ENCODE measurements at places on chromosomes 6 and 20.
A peak's percentile ranks its signal among the peaks of the same experiment; 100 is the strongest.

DNA sequence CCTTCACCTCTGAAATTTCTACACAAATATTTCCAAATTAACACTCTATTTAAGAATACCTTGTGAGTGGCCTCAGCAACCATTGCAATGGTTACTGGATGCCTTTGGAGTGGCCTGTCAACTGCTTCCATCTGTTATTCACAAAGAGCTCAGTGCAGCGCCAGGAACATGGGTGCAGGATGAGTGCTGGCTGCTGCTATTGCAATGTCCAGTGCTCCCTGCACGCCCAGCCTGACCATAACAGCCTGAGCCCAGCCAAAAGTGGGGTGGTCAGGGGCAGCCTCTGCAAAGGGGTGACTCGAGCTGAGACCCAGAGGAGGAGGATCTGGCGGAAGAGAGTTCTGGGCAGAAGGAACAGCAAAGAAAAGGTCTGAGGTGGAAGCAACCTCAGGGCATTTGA is 18.4 kb downstream of the CASS4 start:
- DNase-seq: no peak

DNA sequence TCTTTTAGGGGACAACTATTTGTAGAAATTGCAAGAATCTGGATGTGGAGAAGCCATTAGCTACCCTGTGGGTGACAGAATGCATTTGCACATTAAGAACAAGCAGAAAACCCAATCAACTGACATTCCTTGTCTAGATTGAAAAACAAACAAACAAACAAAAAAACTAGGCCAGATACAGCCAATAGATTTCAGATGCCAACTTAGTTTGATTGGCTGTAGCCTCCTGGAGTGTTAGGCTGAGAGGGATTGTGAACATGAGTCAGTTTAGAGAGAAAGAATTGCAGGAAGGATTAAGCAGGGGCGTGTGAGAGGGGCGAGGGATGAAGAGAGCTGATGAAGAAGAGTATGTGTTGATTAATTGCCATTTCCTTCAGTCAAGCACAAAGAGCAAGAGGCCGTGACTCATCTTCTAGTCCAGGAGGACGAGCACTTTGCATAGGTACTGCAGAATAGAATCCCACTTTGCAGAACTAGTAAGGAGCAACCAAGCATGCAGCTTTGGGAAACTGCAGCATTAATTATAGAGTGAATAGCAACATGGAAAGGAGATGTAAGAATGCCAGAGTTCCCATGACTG is 188.0 kb upstream of the RAB32 start:
- DNase-seq: no peak

GRCh38 chr20:11328839-11329238 is 588.9 kb upstream of the BTBD3 start:
- no peak for DNase-seq

- DNase-seq: no peak
Measured at GRCh38 chr6:36851149-36851614, 11.9 kb upstream of the CPNE5 start.

- no peak for DNase-seq
Measured at GRCh38 chr6:143399176-143399575, 51.3 kb downstream of the ADAT2 start.

- DNase-seq: no peak
Measured at GRCh38 chr20:4637081-4637797, 84.5 kb upstream of the PRND start.

GRCh38 chr20:3032624-3033023 is 10.8 kb upstream of the GNRH2 start:
- no peak for DNase-seq

DNA sequence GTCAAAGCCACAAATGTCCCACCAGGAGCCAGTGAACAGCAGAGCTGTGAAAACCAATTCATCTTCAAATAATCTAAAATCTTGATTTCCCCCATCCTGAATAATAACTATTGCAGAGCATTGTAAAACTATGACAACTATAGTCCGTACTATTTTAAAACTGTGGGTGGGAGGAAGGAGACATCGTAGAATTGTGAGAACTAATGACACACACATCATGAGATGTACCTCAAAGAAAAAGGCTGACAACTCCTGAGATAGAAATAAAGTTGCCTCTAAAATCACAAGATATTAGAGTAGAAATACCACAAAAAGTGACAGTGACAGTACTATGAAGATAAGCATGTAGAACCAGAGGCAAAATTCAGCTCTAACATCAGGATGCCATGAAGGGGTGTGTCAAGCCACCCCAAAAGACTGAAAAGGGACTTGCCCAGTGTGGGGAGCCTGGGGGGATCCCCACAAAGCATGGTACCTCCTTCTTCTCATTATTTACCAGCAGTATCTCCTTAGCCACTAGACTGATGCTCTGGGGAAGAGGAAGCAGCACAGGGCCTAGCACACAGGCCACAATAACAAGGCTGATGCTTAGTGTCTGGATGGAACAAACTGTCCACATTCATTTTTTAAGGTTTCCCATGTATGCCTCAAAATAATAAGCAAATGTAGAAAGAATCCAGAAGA is 13.4 kb downstream of the NAPB start:
- DNase-seq: no peak

DNA sequence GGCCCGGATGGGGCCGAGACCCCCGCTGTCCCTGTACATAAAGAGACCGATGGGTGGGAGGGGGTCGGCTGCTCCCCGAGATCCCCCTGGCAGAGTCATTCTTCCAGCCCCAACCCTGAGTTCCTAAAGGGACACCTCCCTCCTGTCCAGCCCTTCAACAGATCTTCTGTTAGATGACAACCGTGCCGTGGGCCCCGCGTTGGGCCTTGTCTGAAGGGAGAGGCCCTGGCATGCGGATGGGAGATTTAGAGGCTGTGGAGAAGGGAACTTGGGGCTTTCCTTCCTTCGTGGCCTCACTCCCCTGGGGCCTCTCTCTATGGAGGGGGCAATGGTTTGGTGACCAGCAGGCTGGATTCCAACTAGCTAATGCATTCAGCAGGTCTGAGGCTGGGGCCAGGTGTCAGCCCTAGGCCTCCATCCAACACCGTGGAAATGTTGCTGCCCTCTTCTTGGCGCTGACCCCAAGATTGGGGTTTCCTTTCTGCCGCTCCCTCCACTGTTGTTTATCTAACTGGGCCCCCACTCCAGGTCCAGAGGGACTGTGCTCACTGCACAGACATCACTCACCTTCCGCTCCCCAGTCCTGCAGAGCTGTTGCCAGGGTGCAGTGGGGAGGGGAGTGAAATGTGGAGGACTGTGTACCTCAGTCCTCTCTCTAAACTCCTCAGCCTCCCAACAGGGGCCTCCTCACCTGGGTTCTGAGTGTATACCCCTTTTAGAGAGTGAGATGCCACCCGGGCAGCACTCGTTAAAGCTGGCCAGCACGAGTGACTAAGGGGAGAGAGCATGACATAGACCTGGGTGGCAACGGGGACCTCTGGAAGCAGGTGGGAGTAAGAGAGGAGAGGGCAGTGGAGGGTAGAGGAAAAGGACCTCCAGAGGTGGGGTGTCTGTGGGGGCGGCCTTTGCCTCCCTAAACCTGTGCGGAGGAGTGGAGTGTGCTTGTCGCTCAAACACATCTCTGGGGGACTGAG is 6.7 kb downstream of the TMEM151B start:
- no peak for DNase-seq

- peak; percentile 8 for DNase-seq
Measured at GRCh38 chr20:5191829-5192569, 65.2 kb downstream of the CDS2 start.

DNA sequence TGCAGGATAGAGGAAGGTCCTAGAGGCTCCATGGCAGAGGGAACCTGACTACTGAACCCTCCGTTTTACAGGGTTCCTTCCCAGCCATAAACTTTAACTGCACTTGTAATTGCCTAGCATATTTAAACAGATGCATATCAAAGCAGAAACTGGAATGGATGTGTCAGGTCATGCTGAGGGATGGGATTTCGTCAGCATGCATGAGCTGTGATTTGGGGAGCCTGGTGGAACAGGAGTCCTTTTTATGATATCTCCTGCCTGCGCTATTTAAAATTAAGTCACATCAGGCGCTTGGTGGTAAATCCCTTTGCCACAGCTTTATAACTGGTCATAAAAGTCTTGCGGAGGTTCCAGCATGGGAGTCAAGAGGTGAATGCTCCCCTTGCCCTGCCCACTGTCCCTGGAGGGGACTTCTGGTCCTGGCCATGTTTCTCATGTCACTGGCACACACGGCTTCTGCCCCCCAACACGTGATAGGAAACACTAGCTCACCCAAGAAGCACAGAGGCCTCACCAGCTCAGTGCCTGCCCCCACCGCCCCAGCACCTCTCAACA is 26.0 kb upstream of the PCMTD2 start:
- DNase-seq: no peak

DNA sequence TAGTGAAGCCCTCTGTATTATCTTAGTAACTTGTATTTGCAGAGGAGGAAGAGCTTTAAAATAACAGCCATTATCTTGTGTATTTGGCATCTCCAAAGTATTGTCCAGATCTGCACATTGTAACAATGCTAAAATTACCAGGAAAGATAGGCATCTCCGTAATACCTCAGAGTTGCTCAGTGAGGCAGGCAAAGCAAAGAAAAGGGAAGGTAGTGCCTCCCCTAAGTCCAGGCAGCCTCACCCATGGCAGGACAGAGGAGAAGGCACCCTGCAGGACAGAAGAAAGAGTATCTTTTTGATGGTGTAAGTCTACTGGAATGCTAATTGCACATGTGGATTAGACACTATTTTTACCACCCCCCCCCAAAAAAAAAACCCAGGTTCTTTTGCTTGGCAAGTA is 13.6 kb upstream of the SSTR4 start:
- no peak for DNase-seq

- no peak for DNase-seq
Measured at GRCh38 chr6:126945812-126946360, 172.6 kb upstream of the RSPO3 start.

DNA sequence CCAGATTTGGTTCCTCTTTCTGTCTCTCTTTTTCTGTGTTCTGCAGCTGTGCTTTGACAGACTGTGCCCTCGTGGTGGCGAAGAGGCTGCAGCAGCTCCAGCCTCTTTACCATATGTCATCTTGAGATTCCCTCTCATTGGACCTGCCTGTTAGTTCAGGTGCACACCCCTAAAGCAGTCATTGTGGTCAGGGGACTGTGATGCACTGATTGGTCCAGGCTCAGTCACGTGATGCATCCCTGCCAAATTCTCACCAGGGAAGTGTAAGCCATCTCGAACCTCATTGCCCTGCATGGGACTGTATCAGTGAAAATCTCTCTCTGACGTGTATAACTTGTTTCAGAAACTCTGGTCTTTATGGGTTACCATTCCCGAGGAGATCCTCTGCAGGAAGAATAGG is 160.3 kb downstream of the EYA2 start:
- DNase-seq: no peak

GRCh38 chr6:34650823-34651222 is 45.7 kb downstream of the ILRUN start:
- DNase-seq: no peak
